ENCODE measurements at places on chromosomes 1 and 21.

GRCh38 chr1:154849645-154850131 lies 20.4 kb downstream of the KCNN3 start:
- DNase-seq: no peak

GRCh38 chr1:239575113-239575512 lies 188.7 kb downstream of the CHRM3 start:
- no peak for DNase-seq

- no peak for DNase-seq
Measured at GRCh38 chr1:2042830-2043773, 7.1 kb upstream of the PRKCZ start.

DNA sequence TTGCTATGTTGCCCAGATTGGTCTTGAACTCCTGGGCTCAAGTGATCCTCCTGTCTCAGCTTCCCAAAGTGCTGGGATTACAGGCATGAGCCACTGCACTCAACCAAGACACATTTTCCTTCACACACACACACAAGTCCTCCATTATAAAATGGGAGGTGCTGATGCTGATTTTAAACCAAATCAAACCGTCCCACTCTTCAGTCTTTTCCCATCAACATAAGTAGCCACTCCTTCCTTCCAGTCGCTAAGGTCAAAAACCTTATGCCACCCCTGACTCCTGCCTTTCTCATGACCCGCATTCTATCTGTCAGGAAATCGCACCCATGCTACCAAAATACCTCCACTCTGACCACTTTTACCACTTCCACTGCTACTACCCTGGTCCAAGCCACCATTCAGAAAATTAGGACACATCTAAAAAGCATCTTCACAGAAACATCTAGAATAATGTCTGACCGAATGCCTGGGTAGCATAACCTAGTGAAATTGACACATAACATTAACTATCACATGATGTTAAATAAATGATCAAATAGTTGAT lies 28.0 kb upstream of the IFNGR2 start:
- DNase-seq: no peak

DNA sequence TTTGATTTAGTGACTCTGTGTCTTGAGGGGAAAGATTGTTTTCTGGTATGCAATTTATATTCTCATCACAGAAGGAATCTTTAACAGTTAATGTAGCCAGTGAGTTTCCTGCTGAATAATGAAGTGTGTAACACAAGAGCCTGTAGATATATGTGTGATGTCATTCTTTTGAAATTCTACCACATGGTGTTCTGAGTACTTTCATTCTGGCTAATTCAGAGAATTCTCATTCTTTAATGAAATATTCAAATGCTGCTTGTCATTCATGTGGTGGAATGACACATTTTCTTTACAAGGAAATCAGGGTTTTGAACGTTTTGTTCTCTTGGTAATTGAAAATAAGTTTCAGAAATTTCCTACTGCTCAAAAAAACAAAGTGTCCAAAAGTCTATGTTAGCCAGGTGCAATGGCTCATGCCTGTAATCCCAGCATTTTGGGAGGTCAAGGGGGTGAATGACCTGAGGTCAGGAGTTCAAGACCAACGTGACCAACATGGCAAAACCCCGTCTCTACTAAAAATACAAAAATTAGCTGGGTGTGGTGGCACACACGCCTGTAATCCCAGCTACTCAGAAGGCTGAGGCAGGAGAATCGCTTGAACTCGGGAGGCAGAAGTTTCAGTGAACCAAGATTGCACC lies 79.6 kb downstream of the MAP3K21 start:
- no peak for DNase-seq
